ENCODE measurements at places on chromosomes 5 and 9. TPM values are rescaled to one million over a fixed set of nuclear protein-coding genes. Genes with fewer than 3 reads are reported as not detected.

DNA sequence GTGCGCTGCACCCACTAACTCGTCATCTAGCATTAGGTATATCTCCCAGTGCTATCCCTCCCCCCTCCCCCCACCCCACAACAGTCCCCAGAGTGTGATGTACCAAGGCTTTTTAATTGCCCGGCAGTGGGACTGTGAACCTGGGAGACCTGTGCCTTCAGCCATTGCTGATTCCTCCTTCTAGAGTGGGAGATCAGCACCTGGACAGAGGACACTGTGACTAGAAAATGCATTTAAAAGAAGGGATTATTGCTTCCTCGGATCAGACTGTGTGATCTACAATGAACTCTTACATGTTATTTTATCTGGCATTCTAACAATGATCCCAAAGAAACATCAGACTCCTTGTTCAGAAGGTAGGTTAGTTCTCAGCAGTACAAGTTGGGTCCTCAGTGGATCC is 25.9 kb downstream of the CTSL start:
- no peak for DNase-seq

DNA sequence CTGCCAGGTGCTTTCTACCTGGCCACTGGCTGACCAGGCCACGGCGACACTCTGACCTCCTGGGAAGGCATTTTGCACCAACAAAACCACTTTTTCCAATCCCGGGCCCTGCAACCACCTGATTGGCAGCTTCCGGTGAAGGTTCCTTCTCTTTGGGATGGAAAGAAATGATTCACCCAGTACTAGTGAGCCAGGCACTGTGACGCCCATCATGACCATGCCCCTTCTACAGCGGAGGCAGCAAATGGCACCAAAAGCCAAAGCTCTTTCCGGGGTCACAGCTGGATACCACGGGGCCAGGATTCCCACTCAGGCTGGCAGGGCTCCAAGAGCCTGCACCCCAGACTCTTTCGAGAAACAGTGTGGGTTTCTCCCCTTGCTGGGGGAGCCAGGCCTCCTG is 4.7 kb downstream of the NOTCH1 start:
- no peak for DNase-seq

DNA sequence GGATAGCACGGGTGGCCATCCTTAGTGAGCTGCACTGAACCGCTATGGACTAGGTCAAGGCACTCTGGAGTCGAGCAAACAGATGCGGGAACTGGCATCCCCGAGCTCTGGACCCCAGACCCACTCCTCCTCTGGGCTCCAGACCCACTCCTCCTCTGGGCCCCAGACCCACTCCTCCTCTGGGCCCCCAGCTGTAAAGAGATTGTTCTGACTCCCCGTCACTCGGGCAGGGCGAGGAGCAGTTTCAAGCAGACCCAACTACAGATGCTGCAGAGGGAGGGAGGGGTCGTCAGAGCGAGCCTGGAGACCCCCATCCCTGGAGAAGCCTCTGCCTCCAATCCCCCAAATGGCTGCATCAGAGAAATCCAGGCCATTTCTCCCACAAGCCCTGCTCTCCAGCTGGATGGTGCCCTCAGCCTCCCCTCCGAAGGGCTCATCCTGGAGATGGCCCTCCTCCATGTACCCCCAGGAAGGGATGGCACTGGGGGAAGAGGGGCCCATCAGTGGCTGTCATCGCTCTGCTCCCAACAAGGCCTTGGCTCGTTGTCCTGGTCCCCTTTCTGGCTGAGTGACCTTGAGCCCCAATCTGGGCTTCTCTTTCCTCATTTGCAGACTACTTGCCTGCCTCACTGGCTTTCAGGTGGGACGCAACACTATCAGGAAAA is 38.7 kb downstream of the DUSP1 start:
- DNase-seq = no peak

GRCh38 chr5:166188501-166189325 is 2102.7 kb upstream of the WWC1 start:
- DNase-seq = no peak

GRCh38 chr5:174139623-174140022 is 94.1 kb downstream of the NSG2 start:
- no peak for DNase-seq

DNA sequence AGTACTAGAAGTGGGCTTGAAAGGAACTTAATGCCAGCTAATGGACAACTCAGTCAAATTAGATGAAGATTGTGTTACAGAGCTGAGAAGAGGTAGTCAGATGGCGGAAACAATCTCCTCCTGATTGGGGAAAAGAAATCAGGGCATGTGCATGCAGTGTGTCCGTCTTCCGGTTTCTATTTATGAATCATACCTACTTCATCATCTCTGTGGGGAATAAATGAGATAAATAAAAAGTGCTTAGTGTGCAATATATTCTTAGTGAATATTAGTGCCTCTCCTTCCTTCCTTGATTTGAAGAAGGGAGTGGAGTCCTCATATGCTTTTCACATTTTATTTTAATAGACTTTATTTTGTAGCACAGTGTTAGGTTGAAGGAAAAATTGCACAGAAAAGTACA is 108.7 kb upstream of the NFIL3 start:
- no peak for DNase-seq

DNA sequence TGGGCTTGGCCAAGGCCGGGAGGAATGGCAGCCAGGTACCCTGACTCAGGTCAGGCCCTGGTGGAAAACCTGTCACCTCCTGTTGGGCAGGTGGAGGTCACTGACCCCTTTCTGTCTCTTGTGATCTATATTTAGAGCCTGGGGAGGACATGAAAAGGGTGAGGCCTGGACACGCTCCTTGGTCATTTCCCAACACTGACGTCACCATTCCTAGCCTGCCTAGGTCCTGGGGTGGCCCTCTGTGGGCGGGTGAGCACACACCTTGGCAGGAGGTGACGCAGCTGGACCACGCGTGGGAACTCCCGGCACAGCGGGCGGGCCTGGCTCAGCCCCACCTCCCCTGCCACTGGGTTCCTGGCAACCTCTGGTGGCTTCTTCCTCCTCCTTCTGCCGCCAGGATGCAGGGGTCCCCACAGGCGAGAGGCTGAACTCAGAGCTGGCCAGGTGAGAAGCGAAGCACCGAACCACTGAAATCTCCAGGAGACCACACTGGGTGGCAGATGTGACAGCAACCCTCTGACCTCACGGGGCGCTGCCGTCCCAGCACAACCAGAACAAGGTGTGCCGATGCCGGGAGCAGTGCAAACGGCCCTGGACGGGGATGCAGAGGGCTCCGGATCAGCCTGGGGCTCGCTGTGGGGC is 6.4 kb upstream of the RALGDS start:
- no peak for DNase-seq

- DNase-seq = peak; percentile 68
Measured at GRCh38 chr5:67206929-67207328, 10.3 kb upstream of the CD180 start.

Gene LECT2
- polyA plus RNA-seq = 1.3 TPM

Gene AQP7
- 2.1 TPM for polyA plus RNA-seq

Gene GIN1
- 11.8 TPM for polyA plus RNA-seq

Gene PCDHB2
- polyA plus RNA-seq = 5.9 TPM

Gene PCDH12
- polyA plus RNA-seq = 40.7 TPM

All from left lung (tissue), 14 donors.